Activated CD4-positive, alpha-beta T cell treated with anti-CD3 and anti-CD28 coated beads for 36 hours (primary cell): ENCODE measurements at places on chromosomes 7 and 10. TPM values are rescaled to one million over a fixed set of nuclear protein-coding genes. Genes with fewer than 3 reads are reported as not detected.
A peak's percentile ranks its signal among the peaks of the same experiment; 100 is the strongest.

GRCh38 chr7:118590107-118590506 lies 365.6 kb downstream of the ANKRD7 start:
- H3K4me3 ChIP-seq: no peak overlapping the region
- no peaks in the 10 kb centered on the region for H3K4me1 ChIP-seq
- H3K27ac ChIP-seq: no peak overlapping the region
- no peaks in the 10 kb centered on the region for H3K36me3 ChIP-seq
- DNase-seq: peak; percentile 11

- H3K4me1 ChIP-seq: no peaks in the 10 kb centered on the region
- no peak overlapping the region for H3K27ac ChIP-seq
- DNase-seq: no peak
These were observed 140.6 kb downstream of the ARHGAP22 start for GRCh38 chr10:48464121-48464870.

- H3K27ac ChIP-seq: no peak overlapping the region
- no peak overlapping the region for H3K4me3 ChIP-seq
- H3K4me1 ChIP-seq: no peaks in the 10 kb centered on the region
- no peaks in the 10 kb centered on the region for H3K27me3 ChIP-seq
These were observed 4.6 kb upstream of the OR2A14 start for GRCh38 chr7:144118341-144118740.

The NXPH1 gene
- total RNA-seq: not detected

The PAX2 gene
- total RNA-seq: 0.05 TPM

The GRID2IP gene
- 0.05 TPM for total RNA-seq

The SUN3 gene
- not detected for total RNA-seq

DNA sequence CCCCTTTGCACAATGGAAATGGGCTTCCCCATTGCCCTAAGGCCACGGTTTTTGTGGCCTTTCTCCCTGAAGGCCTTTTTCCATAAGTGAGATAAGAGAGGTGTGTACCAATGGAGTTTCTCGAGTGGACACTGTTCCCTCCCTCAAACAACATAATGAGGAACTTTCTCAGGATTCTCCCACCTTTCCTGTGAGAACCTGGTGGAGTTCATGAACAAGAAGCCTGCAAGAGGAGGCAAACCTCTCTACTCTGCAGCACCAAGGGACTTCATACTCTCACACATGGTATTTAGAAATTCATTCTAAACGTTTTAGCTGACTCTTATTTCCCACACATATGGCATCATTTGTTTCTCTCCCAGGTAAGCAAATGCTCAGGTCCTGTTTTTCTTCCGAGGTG lies 7.3 kb upstream of the RBM33 start:
- peaks cover 29% of the 10 kb centered on the region for H3K36me3 ChIP-seq
- H3K27me3 ChIP-seq: peaks cover 4% of the 10 kb centered on the region
- no peaks in the 10 kb centered on the region for H3K4me1 ChIP-seq
- DNase-seq: no peak
- no peak overlapping the region for H3K4me3 ChIP-seq
- H3K27ac ChIP-seq: no peak overlapping the region

DNA sequence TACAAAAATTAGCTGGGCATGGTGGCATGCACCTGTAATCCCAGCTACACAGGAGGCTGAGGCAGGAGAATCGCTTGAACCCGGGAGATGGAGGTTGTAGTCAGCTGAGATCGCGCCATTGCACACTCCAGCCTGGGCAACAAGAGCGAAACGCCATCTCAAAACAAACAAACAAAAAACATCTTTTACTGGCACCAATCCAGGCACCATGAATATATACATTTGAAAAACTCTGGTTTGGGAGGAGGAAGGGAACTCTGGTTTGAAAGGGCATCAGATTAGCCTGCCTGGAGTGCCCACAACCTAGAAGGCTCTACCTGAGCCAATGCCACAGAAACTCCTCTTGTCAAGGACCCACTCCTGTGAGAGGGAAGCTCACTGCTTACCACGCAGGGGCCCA lies 15.9 kb downstream of the POLL start:
- H3K27ac ChIP-seq: no peak overlapping the region
- DNase-seq: no peak
- H3K4me3 ChIP-seq: no peak overlapping the region
- no peaks in the 10 kb centered on the region for H3K36me3 ChIP-seq

The IFIT1B gene
- not detected for total RNA-seq

- no peak overlapping the region for H3K27ac ChIP-seq
- DNase-seq: no peak
- peaks cover 27% of the 10 kb centered on the region for H3K27me3 ChIP-seq
These were observed 127.9 kb upstream of the NRBF2 start for GRCh38 chr10:63005246-63005645.

- H3K36me3 ChIP-seq: no peaks in the 10 kb centered on the region
- DNase-seq: no peak
- peaks cover 11% of the 10 kb centered on the region for H3K4me1 ChIP-seq
- no peak overlapping the region for H3K27ac ChIP-seq
- H3K27me3 ChIP-seq: peaks cover 9% of the 10 kb centered on the region
These were observed 50.4 kb downstream of the NEURL1 start for GRCh38 chr10:103543617-103544525.

DNA sequence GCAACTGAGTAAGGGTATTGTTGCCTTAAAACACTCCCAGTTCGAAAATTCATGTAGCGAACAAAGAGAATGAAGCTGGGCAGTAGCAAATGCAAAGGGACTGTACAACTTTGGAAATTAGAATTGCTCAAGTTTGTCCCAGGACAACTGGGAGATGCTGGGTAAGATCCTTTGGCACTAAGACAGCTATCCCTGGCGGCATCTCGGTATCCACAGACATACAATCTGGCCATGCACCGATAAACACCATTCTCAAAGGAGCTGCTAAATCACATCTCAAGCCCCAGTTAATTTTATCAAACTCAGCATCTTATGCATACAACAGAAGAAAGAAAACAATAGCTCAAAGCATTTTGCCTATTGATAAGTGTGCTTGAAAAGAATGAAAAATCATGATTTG lies 177.3 kb downstream of the AMPH start:
- H3K36me3 ChIP-seq: no peaks in the 10 kb centered on the region
- H3K4me1 ChIP-seq: no peaks in the 10 kb centered on the region
- H3K4me3 ChIP-seq: no peak overlapping the region
- peaks cover 4% of the 10 kb centered on the region for H3K27me3 ChIP-seq

- DNase-seq: no peak
- H3K36me3 ChIP-seq: no peaks in the 10 kb centered on the region
- H3K27ac ChIP-seq: no peak overlapping the region
- H3K4me1 ChIP-seq: no peaks in the 10 kb centered on the region
These were observed 53.1 kb upstream of the AQP1 start for GRCh38 chr7:30858576-30858975.

DNA sequence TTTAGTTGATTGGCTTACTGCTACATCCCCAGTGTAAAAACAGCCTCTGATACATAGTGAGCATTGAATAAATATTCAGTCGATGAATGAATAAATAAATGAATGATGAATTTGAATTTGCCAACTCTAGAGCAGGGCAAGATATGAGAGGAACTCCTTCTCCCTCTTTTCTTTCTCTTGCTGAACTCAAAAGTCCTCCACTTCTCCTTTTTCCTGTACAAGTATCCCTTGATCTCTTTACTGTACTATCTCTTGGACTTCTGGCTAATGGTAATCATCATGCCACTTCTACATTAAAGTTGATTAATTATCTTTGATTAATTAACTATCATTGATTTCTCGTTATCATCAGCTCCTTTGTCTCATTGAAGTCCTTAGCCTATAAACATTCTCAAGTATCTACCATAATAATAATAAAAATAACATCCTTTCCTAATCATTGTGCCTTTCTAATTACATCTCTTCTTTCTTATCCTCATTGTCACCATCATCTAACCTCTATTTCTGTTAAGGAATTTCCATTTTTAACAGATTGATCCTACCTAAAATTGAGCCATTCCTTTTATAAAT lies 10.6 kb downstream of the CPED1 start:
- no peak for DNase-seq
- peaks cover 28% of the 10 kb centered on the region for H3K4me1 ChIP-seq
- H3K27ac ChIP-seq: no peak overlapping the region
- H3K4me3 ChIP-seq: no peak overlapping the region
- H3K36me3 ChIP-seq: no peaks in the 10 kb centered on the region

DNA sequence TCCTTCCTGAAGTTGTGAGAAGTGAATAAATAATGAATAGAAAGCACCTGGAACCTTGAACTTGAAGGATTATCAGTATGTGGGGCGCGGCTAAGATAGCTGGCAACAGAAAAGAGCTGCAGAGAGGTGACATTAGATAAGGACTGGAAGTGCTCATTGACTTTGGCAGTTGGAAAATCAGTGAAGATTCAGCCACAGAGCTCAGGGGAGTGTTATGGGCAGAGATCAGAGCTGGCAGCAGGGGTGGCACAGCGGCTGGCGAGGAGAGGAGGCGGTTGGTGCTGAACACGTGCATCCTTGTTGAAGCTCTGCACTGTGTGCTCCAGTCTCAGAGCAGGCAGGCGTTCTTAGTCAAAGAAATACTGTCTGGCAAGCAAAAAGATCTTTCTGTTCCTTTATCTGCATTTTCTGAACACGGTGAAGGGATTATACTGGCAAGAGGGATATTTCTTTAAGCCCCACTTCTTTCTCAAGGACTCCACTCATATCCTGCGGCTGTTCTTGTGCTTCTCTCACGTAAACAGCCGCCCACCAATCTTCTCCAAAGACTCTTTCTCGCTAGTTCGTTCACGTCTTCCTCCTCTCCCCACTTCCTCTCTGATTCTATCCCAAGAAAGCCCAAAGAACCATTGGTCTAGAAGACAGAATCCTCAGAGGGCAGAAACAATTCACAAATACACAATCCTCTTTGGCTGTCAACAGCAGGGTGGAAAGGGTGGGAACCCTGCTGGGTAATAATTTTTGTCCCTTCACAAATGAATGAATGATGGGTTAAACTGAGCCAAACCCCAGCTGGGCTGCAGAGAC lies 38.6 kb upstream of the ADD3 start:
- no peaks in the 10 kb centered on the region for H3K27me3 ChIP-seq
- no peak overlapping the region for H3K4me3 ChIP-seq
- no peak overlapping the region for H3K27ac ChIP-seq
- no peaks in the 10 kb centered on the region for H3K36me3 ChIP-seq

The FBXL13 gene
- 0.83 TPM for total RNA-seq

DNA sequence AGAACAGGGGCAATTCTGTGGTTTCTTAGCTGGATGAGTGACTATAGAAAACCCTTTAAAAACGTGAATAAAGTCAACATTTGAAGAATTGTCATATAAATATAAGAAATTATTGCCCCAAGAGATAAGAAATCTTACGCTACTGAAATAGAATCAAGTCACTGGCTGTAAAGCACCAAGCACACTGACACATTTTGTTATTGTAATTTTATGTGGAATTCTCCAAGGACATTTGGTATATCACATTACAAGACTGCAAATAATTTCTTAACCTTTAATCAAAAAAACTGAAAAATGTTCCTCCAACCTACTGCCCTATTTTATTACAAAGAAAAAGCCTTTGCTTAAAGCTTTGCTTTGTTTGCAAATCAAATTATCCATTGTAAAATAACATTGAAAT lies 383.3 kb downstream of the IPMK start:
- no peak overlapping the region for H3K27ac ChIP-seq
- H3K36me3 ChIP-seq: no peaks in the 10 kb centered on the region
- H3K4me3 ChIP-seq: no peak overlapping the region
- no peaks in the 10 kb centered on the region for H3K4me1 ChIP-seq
- DNase-seq: no peak
- H3K27me3 ChIP-seq: no peaks in the 10 kb centered on the region

DNA sequence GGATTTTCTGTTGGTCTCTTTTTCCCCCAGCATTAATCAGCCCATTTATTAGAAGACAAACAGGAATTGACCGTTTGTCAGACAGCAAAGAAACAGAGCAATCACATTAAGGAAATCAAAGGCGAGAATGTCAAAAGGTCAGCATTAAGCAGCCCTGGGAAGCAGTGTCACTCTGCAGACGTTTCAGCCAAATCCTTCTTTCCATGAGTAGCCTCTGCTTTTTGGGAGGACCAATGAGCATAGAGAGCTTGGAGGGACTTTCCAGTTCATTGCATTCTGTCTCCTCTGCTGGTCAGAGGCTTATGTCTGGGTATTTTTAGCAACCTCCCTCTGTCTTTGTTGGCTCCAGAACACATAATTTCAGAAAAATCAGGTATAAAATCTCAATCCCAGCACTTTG lies 481.4 kb downstream of the GALNT17 start:
- H3K4me3 ChIP-seq: no peak overlapping the region

The RADIL gene
- 0.42 TPM for total RNA-seq

- no peaks in the 10 kb centered on the region for H3K36me3 ChIP-seq
- H3K27ac ChIP-seq: no peak overlapping the region
- no peak overlapping the region for H3K4me3 ChIP-seq
- H3K27me3 ChIP-seq: peaks cover 18% of the 10 kb centered on the region
These were observed 256.6 kb upstream of the GLI3 start for GRCh38 chr7:42493436-42494198.

DNA sequence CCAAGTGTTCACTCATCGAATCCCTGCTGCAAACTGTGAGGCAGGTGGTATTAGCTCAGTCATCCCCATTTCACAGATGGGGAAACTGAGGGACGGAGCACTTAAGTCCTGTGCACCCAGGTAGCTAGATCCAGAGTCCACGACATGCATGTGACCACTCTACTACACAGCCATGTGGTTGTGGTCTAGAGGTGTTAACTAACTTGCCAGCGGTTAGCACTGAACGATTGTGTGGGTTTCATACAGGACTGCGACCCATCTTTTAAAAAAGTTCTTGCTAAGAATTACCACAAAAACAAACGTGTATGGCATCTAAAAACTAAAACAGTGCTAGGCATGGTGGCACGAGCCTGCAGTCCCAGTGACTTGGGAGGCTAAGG lies 16.1 kb upstream of the ABCC2 start:
- no peak for DNase-seq
- H3K36me3 ChIP-seq: peaks cover 21% of the 10 kb centered on the region
- no peak overlapping the region for H3K4me3 ChIP-seq
- no peak overlapping the region for H3K27ac ChIP-seq
